ENCODE measurements at places on chromosomes 2 and 18.

DNA sequence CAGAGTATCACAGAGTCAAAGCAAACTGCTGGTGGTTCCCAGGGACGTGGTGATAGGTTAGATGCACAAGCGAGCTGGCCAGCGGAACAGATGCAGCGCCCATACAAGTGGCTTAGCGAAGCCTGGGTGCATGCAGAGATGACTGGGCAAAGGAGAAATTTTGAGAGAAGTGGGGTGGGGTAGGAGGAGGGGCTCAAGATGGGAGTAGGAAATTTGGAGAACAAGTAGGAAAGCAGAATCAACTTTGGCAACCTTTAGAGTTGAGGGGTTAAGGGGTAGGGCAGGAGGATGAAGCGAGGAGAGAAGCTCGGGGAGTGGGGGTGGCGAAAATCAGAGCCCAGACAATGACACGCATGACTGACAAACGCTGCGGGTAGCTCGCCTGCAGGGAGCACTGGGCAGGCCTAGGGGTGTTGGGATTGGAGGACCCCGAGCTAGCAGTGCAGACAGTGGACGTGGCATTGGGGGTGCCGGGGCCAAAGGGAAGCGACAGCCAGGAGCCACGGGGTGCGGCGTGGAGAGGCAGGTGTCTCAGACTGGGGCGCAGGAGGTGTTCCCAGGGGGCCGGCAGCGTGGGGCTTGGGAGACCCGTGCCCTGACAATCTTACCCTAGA is 431 bp downstream of the FAM98A start:
- DNase-seq = peak; percentile 66

DNA sequence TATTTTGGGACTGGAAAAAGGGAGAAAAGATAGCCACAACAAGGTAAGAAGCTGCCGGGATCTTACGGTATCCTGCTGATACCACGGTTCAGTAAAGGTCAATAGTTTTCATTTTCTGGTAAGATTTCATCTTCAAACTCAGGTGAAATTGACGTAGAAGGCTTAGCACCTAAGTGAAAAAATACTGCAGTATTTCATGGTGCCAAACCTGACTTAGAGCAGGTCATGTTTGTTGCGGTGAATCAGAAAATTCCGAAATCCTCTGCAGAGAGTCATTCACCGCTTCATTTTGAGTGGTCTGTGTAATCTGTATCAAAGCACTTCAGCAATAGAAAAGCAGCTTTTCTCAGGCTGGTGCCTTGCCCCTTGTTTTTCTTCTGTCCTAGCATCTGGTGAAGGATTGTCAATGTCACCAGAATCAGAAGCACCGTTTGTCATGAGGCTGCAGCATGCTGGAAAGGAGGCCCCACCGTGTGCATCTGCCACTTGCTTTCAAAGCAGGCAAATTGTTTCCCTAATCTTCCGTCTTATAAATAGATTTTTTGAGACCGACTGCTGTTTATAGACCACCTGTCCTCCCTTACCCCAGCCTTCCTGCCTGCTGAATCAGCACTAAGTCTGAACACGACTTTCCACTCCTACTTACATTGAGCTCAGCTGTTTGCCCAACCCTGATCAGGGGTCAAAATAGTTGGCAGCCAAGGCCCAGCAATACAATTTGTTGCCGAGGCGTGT is 156.3 kb downstream of the EML6 start:
- no peak for DNase-seq

DNA sequence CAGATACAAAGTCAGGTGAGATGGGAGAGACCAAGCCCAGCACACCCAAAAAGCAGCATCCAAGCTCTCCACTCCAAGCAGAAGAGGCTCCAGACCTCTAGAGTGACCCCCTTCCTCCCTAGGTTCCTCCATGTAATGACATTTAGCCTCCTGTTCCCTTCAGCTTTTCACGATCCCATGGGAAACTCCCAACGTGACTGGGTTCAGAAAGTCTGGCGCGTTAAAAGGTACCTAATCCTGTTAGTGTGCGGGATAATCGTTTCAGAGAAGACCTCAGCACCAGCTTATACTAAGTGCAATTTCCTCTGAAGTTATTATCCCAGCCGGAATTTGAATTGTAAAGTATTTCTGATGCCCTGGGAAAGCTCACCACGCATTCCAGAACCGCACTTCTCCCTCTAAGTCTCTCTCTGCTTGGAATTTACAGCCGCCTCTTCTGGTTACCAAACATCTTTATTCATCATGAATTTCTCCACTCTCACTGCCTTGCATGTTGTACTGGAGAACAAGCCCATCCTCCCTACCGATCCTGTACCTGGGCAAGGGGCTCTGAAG is 46.9 kb downstream of the CCBE1 start:
- DNase-seq = no peak

GRCh38 chr2:105609746-105610402 is 134.8 kb upstream of the NCK2 start:
- DNase-seq = no peak

DNA sequence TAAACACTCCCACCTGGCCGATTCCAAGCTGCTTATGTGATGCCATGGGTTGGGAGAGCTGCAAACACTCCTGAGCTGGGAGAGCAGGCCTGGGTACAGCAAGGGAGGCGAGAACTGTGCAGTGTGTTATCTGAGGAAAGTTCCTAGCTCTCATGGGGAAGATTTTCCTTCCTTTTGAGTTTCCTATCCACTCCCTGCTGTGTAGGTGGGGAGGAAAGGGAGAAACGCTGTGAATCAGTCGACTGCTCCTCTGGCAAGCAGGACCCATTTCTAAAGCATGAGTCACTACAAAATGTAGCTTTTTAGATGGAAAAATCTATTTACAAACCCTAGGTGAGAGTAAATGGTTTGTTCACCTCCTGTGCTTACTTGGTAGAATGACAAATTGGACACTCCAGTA is 80.4 kb downstream of the SH3RF3 start:
- DNase-seq = no peak

DNA sequence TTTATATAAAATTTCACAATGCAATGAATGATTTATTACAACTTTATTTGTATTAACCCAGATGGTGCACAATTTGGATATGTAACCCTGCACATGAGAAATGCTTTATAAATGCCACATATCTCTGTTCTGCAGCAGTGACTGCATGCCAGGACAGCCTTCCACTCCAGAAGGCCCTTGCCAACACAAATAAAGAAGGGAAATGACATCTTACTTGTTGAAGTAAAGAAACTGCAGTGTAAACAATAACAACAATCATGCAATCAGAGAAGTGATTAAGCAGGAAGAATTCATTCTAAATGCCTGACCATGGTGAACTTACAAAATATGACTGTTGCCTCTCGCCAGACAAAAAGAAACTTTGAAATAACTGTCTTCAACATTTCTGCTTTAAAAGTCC is 129.9 kb upstream of the CHST9 start:
- DNase-seq = no peak

DNA sequence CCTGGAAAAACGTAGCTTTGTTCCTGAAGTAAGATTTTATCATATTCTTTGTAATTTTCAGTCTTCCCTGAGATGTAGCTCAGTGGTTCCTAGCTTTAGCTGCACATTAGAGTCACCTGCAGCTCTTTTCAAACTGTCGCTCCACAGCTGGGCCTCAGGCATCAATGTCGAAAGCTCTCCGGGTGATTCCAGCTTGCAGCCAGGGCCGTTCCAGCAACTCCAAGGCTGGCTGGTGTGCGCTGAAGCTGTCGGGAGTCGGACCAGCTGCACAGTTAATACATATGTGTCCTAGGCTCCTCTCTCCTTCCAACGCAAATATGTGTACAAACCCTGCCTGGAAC is 609 bp upstream of the ZNF2 start:
- DNase-seq = no peak

DNA sequence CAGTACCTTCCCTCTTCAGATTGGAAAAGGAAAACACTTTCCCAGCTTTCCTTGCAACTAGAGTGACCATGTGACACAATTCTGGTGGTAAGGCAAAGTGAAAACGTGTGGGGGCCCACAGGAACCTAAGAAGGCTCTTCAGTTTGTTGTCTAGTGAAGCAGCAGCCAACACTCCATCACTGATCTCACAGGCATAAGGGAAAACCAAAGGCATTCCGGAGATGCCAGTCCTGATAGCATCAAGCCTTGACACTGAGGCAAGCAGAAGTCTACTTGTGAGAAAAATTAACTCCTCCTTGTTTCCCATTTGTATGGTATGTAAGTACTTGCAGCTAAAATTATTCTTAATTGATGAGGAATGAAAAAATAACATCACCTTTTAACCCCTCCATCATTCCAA is 88.3 kb downstream of the ETAA1 start:
- DNase-seq = no peak

DNA sequence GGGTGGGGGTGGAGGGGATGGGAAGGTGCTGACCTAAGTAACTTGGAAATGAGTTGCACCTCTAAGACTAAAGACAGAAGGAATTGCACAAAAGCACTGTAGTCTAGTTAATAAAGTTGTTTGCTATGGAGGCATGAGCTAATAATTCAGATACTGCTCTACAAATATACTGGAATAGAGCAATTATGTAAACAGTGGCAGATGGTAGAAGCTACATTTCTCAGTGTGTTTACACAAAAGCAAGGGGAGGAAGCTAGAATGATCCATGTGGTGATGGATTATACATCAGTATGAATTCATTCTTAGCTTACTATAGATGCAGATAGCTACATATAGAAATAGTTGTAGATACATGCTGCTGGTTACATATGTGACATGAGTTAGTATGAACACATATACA is 27.6 kb upstream of the UBE2F start:
- DNase-seq = no peak

- no peak for DNase-seq
These were observed 102.7 kb downstream of the MAP2 start for GRCh38 chr2:209526561-209526960.

DNA sequence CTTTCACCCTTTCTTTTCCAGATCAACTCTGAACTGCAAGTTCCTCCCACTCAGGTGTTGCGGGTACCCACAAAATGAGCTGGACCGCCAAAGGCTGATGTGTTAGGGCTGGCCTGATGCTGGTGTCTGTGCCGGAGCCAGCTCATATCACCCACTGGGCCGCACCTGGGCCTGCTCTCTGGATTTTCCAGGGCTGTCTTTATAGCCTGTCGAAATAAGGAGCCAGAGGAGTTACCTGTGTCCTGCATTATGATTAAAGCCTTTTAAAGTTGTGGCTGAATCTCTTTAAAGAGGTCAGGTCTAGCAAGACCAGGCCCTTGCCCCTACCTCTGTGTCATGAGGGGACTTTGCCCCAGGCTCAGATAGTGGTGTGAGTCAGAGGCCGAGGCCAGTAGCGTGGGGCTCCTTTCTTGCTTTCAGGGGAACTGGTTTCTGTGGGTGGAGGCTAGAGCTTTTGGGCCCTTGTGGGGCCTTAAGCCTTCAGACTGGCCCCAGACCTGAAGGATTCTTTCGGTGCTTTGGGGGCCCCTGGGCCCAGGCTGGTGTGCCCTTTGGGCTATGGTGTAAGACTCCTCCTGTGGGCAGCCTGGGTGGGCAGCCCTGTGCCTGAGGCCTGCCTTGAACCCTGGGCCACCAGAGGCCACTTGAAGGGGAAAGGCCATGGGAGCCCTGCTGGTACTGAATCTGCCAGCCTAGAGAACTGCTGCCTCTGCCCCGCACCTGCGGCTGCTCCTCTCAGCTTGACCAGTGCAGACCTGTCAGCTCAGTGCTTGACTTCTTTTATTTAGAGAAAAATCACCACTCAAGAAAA is 21.3 kb downstream of the OTOF start:
- DNase-seq = no peak

GRCh38 chr2:219350710-219351221 is 18.2 kb upstream of the RESP18 start:
- no peak for DNase-seq

GRCh38 chr2:19353721-19354050 is 4.7 kb downstream of the OSR1 start:
- no peak for DNase-seq

GRCh38 chr2:168300460-168300859 is 53.1 kb upstream of the STK39 start:
- DNase-seq = no peak

GRCh38 chr18:55301824-55302166 is 286.2 kb downstream of the TCF4 start:
- no peak for DNase-seq

DNA sequence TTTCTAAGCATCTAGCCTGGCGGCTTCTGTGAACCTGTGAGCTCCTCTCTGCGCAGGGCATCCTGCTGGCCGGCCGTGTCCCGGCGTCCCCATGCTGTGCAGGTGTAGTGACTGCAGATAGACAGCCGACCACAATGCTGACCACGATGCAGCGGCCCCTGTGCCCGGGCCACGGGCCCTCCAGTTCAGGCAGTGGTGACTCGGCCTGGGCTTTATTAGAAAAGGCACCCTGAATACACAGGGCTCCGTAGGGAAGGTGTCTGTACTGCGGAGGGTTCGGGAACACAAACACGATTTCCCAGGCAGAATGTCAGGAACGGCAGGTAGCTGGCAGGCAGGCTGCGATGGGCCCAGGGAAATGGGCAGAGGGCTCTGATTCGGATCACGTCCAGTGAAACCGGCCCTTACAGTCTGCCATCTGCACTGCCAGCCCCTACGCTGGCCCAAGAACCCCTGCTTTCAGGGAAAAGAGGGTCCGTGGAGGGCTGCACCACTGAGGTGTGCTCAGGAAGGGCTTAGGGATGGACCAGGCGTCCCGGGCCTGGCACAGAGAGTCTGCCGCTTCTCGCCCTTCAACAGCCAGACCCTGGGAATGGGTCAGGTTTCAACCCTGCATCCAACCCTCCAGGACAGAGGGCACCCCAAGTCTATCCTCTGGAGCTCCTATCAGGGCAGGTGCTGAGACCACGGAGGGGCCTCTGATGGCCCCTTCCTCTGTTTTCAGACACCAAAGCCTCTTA is 196.5 kb downstream of the HDAC4 start:
- no peak for DNase-seq

DNA sequence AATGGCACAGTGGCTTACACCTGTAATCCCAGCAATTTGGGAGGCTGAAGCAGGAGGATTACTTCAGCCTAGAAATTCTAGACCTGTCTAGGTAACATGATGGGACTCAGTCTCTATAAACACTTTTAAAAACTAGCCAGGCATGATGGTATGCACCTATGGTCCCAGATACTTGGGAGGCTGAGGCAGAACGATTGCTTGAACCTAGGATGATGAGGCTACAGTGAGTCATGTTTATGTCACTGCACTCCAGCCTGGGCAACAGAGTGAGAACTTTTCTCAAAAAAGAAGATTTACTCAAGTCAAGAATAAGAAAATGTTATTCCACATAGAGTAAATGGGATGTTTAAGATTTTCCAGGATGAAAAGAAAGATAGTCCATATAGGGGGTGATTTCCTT is 158.6 kb downstream of the HNMT start:
- DNase-seq = no peak

GRCh38 chr2:56531668-56532420 is 348.1 kb downstream of the CCDC85A start:
- no peak for DNase-seq

DNA sequence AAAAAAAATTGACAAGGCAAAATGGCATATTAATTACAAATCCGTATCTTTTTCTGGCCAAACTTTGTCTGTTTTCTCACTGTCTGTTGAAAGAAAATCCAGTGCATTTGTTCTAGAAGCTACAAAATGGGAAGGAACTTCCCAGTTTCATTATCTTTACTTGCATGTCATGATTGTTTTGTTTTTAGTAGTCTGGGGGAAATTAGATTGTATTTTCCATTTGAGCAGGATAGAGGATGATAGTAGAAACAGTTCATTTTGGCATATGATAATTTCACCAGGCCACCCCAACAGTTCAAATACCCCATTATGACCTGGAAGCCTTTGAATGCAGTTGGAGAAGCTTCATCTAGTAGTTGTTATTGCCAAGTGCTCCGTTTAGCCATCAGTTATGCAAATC is 77.5 kb upstream of the RANBP2 start:
- no peak for DNase-seq

- DNase-seq = no peak
These were observed 59.2 kb upstream of the LYPD6B start for GRCh38 chr2:148979164-148979918.

Data from hypothalamus (tissue), 51 donors.